ENCODE measurements at places on chromosomes 16 and 17.
A peak's percentile ranks its signal among the peaks of the same experiment; 100 is the strongest.

- no peak for DNase-seq
These were observed 20.3 kb downstream of the TMEM235 start for GRCh38 chr17:78251773-78252103.

DNA sequence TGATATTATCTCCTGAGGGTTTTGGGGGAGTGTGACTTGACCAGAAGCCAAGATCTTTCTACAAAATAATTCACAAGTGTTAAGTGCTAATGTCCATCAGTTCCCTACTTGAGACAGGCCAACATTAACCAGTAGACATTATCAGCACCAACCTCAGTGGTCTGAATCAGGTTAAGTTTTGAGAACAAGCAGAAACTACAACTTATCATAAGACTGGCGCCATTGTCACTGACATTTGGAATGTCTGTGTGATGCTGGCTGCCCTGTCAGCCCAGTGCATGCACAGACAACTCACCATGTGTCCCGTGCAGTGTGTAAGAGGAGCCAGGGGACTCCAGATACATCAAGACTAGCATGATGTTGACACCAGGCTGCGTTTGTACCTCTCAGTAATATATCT is 76.8 kb downstream of the CCDC182 start:
- DNase-seq = no peak

DNA sequence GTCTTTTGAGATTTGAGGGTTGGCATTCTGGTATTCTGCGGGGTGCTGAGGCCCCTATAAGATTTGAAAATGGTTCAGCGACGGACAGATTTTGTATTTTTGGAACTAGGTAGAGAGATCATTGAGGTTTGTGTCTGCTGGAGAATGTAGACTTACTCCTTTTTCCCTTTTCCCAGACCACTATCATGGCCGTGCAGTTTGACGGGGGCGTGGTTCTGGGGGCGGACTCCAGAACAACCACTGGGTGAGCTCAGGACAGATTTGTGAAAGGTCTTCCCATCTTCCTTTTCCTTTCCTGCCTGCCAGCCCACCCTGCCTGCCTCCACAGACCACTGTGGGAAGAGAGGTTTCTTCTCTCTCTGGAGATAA is 572 bp downstream of the PSMB6 start:
- peak; percentile 57 for DNase-seq

GRCh38 chr16:54654429-54654828 is 276.2 kb upstream of the IRX5 start:
- peak; percentile 38 for DNase-seq

DNA sequence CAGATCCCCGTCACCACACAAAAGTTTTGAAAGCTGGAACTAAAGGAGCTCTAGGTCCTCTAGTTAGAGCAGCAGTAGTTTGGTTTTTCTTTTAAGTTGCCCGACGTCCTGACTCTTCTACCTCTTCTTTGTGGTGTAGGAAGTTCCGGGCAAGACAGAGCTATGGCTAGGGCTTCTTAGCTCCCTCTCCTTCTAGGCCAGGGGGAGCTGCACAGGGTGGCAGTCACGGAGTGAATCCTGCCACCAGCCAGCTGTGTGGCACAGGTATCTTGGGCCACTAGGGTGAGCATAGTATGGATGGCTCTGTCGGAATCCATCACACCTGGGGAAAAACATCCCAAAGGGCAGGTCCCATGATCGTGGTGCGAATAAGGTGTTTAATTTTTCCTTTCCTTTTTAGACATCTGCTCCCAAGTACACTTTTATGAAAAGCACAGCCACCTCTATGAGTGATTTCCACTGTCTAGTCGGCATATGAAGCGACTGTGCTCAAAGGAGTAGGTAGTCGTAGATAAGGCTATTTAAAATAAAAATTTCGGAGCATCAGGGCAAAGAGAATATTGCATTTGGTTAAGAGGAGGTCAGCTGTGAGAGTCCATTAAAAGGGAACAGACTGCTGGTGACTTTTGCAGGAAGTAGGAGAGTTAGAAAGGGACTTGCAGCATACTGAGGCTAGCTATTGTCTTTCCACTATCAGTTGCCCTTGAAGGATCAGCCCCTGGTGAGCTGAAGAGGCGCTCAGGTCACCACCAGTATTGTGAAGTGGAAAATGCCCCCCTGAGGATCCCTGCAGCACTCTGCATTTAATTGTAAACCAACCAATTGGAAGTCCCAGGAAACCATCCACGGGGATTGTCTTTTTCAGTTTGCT is 2.1 kb downstream of the PRKCA start:
- no peak for DNase-seq

DNA sequence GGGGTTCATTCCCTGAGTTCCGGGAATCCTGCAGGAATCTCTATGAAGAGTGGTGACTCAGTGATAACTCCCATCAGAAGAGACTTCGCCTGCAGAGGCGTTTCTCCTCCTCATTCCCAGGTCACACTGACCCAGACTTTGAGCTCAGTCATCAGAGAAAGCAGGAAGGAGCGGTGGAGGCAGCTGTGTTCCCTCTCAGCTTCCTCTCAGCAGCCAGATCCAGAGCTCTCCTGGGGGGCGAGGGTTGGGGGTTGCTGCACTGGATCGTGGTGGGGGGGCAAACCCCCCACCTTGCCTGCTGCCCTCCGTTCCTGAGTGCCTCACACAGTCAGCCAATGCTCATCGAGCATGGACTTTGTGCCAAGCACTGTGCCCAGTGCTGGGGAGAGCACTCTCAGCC is 271.2 kb downstream of the CBLN1 start:
- DNase-seq = no peak

- DNase-seq = no peak
These were observed 56.2 kb upstream of the TEKT3 start for GRCh38 chr17:15397620-15398019.

DNA sequence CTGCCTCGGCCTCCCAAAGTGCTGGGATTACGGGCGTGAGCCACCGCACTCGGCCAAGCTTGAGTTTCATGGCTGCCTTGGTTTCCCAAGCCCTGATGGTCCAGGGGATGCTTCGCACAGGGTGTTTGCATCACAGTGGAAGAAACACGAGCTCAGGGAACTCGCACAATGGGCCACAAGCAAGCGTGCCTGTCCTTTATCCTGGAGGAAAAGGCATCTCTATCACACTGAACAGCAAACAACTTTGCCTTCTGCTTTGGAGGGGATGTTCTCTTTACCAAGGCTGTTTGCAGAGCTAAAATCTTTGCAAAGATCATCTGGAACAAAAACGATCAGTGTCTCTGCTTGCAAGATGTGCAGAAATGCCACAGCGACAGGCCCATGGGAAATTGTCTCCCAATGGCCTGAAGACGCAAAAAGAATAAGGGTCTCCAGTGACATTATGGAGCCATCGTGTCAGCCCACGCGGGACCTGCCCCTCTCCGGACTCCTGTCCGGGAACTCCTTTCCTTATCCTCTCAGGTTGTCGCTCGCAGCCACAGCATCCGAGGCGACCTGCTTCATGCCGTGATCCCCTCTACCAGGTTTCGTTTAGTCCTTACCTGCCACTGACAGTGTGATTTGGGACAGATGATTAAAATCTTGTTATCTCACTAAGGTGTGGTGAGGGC is 44.1 kb upstream of the CBFA2T3 start:
- DNase-seq = no peak

- no peak for DNase-seq
These were observed 26.3 kb downstream of the ERN1 start for GRCh38 chr17:64103391-64104364.

DNA sequence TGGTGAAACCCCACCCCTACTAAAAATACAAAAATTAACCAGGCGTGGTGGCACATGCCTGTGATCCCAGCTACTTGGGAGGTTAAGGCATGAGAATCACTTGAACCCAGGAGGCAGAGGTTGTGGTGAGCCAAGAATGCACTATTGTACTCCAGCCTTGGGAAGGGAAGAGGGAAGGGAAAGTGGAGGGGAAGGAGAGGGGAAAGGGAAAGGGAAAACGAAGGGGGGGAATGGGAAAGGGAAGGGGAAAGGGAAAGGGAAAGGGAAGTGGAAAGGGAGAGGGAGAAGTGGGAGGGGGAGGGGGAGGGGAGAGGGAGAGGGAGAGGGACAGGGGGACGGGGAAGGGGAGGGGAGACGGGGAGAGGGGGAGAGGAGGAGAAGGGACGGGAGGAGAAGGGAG is 122.5 kb downstream of the GAS7 start:
- no peak for DNase-seq

- DNase-seq = no peak
These were observed 25.5 kb upstream of the CDH1 start for GRCh38 chr16:68711421-68712139.

- peak; percentile 65 for DNase-seq
These were observed 1.2 kb downstream of the HS3ST4 start for GRCh38 chr16:25692742-25693508.

GRCh38 chr16:1812732-1813163 is 13.9 kb downstream of the HAGH start:
- peak; percentile 57 for DNase-seq

DNA sequence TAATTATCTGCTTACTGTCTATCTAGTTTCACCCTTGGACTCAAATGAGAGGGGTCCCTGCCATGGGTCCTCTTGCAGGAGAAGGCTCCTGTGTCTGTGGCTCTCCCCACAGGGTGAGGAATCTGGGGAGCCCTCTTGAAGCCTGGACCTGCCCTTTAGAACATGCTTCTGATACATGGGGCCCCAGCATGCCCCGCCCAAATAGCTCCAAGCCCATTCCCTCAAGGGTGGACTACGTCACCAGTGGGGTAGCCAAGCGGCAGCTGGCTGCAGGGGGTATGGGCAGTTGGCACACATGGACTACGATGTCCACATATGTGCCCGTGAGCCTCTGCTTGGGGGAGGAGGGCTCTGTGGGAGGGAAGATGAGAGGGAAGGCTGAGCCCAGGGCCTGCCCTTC is 39.3 kb downstream of the ARHGAP27 start:
- no peak for DNase-seq

- no peak for DNase-seq
These were observed 537 bp upstream of the GJC1 start for GRCh38 chr17:44830359-44831288.

DNA sequence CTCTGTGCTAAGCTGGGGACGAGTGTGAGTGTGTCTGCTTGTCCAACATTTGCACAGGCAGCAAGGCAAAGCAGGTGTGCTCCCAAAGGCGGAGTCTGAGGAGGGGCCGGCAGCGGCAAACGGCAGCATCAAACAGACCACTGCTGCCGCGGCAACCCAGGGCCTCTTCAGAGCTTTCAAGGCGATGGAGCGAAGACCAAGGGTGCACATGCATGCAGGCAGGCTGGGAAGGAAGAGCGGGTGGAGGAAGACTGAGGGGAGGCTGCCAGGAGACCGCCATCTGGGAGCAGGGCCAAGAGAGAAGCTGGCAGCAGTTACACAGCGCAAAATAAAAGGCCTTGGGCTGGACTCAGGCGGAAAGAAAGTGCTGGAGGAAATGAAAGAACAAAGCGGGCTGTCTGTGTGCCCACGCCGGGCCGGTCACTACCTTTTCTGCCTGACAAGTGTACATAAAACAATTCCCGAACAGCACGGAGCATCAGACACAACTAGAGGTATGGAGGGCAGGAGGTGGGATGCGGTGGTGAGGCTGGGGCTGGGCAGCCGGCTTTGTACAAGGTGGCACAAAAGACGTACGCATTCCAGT is 8.5 kb downstream of the TIMM22 start:
- no peak for DNase-seq

DNA sequence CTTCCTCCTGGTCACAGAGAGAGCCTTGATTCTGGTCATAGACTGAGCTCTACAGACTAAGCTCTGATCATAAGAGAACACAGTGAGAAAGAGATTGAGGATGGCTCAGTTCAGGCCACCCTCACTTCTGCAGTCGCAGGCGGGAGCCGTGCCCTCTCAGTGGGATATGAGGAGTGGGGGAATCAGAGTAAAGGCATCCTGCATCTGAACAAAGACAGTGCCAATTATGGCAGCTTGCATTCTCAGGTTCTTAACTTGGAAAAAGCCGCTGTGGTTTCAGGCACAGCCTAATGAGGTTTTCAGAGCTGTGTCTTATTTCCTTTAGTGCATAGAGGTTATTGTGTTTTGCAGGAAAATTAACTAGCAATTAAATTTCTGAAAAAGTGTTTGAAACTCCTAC is 134.4 kb upstream of the NLRP1 start:
- no peak for DNase-seq

GRCh38 chr16:19283637-19284036 is 1.9 kb upstream of the CLEC19A start:
- DNase-seq = no peak

- DNase-seq = peak; percentile 13
These were observed 504 bp upstream of the GOSR1 start for GRCh38 chr17:30476726-30477082.

- no peak for DNase-seq
These were observed 1.8 kb upstream of the BCL6B start for GRCh38 chr17:7020894-7021664.

- DNase-seq = no peak
These were observed 16.8 kb downstream of the PIEZO1 start for GRCh38 chr16:88768071-88768783.

DNA sequence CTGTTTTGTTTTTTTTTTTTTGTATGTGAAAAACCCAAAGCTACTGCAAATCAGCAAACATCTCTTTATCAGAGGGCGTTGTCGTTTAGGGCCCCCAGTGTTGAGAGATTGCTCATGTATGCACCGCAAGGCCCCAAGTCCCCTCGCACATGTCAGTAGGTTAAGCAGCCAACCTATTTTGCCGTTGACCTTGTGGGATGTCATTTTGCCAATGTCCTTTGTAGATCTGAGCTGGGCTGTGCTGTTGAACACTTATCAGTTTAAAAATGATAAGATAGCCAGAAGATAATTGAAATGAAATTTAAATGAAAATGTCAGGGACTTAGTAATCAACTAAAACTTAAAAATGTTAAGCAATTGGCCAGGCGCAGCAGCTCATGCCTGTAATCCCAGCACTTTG is 26.2 kb downstream of the ARSG start:
- no peak for DNase-seq

DNA sequence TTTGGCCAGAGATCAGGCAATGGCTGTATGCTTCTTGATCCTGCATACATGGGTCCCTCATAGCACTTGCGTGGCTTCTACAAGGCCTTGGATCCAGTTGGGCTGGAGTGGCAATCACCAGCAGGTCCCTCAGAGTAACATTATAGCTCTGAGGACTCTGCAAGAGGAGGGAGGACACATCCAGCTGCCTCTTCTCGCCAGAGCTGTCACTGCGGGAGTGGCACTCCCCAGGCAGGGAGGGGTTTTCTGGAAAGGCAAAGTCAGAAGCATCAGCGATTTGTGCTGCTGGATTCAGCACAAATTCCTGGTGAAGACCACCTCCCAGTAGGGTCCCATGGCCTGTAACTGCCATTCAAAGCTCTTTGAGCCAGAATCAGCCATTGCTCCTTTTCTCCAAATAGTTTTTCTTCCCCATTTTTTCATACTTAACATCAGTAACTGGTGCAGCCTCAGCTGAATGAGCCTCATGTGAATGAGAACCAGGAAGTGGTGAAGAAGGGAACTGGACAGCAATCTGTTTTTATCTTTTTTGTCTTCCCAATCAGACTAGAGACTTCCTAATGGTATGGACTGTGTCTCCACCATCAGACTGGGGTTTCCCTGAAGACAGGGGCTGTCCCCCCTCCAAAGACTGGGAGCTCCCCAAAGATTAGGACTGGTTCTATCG is 40.6 kb upstream of the HOXB13 start:
- DNase-seq = no peak

All from nephron progenitor cell (in vitro differentiated cells).